Naive thymus-derived CD8-positive, alpha-beta T cell (primary cell): ENCODE measurements at places on chromosomes 16 and 17. TPM values are rescaled to one million over a fixed set of nuclear protein-coding genes. Genes with fewer than 3 reads are reported as not detected.

Gene ASPA
- polyA plus RNA-seq: not detected

Gene KRTAP9-2
- polyA plus RNA-seq: not detected

Gene CCDC102A
- polyA plus RNA-seq: 9.2 TPM

Gene MEIOB
- polyA plus RNA-seq: not detected

Gene ST6GALNAC1
- 0.52 TPM for polyA plus RNA-seq

Gene STX1B
- not detected for polyA plus RNA-seq

Gene C16orf89
- not detected for polyA plus RNA-seq

Gene PDXDC1
- 25.0 TPM for polyA plus RNA-seq

Gene G6PC1
- not detected for polyA plus RNA-seq

Gene CENPN
- 4.5 TPM for polyA plus RNA-seq

Gene ALOXE3
- not detected for polyA plus RNA-seq

Gene MYH11
- 0.59 TPM for polyA plus RNA-seq

Gene GSDMA
- 0.16 TPM for polyA plus RNA-seq

Gene IKZF3
- polyA plus RNA-seq: 21.5 TPM
